ENCODE measurements at places on chromosomes 6 and 20.

- DNase-seq = no peak
Observed at GRCh38 chr6:56348578-56348977, 101.2 kb upstream of the COL21A1 start.

DNA sequence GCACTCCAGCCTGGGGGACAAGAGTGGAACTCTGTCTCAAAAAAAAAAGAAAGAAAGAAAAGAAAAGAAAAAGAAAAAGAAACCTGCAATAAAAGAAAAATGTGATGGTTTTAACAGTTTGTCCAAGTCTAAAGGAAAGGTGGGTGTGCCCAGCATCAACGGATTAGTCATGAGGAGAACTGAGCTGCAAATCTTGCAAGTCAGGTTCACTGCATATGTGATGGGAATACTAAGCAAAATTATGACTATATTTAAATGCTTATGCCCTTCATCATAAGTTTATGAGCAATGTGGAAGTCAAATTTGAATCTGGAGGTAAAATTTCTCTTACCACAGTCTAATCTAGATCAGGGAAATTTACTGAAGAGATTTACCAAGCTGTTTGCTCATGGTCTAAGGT, 13.1 kb upstream of the CDK19 start:
- DNase-seq = no peak

GRCh38 chr6:42043787-42044475, 6.4 kb upstream of the TAF8 start:
- DNase-seq = peak; percentile 88

GRCh38 chr6:71491844-71492243, 203.2 kb downstream of the OGFRL1 start:
- no peak for DNase-seq

GRCh38 chr6:7153789-7154188, 46.0 kb downstream of the RREB1 start:
- DNase-seq = no peak

GRCh38 chr20:48189181-48189580, 403.9 kb upstream of the SULF2 start:
- DNase-seq = no peak

DNA sequence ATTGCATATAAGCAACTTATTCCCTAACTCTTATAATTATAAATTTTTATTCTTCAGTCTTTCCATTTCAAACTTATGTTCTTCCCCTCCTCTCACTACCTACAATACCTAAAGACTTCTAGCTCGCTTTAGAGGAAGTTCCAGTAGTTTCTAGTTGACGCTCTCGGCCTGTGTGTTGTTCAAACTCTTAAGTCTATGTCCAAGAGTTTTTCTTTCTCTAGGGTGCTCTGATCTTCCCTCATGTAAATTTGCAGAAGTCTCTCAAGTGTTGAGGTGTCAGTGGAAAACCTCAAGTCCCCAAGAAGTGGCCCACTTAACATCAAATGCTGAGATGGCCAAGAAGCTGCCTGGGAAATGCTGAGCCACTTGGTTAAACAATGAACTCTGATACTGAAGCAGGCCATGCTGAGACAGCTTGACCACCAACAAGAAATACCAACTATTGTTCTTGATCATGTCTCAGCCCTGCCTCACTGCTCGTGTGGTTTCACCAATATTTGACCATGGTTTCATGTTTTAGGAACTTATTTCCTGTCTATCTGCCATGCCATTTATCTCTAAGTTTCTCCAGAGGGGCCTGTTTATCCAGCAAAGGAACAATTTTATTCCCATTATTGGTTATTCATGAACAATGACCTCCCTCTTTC, 100.9 kb upstream of the TCF21 start:
- no peak for DNase-seq

GRCh38 chr6:84361372-84362192, 134.1 kb upstream of the CEP162 start:
- no peak for DNase-seq

DNA sequence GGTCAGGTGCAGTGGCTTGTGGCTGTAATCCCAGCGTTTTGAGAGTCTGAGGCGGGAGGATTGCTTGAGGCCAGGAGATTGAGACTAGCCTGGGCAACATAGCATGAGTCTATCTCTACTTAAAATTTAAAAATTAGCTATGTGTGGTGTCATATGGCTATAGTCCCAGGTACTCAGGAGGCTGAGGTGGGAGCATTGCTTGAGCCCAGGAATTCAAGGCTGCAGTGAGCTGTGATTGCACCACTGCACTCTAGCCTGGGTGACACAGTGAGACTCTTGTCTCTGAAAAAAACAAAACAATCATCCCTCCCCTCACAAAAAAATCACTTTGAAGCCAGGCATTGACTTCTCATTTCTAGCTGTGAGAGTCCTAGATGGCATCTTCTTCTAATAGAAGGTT, 32.1 kb downstream of the AIG1 start:
- no peak for DNase-seq

DNA sequence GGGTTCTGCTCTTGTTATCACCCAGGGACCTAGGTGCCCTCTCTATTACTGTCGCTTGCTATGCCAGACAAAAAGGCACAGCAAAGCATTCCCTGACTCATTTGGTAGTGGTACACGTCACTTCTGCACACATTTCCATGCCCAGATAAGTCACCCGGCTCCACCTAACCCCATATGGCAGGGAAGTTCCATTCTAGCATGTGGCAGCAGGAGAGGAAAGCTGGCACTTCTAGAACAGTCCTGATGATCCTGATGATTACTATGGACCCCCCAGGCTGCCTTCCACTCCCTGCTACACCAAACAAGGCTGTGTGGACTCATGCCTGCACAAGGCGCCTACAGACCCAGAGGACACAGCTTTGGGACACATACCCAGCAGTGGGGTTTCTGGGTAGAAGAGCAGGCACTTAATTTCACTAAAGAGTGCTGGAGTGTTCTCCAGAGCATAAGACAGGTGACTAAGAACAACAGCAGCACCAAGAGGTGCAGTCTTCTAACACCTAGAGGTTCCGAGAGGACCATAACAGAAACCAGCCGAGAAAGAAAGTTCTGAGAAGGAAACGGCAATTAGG, 53.5 kb upstream of the NELFCD start:
- DNase-seq = no peak

DNA sequence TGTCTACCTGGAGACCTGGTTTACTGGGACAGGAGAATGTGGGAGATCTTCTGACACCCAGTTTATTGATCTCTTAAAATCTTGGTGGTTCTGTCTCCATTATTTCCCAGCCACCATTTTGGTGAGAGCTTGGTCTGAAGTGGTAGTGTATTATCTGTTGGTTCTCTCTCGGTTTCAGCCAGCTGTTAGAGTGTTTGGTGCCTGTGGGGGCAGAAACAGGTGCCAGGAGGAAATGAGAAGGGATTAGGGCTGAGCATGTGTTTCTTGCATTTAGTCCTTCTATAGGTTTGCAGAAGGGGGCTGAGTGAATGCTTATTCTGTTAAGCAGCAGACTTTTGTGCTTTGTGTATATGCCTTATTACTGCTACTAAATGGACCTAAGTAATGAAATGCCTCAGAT, 9.6 kb downstream of the JARID2 start:
- no peak for DNase-seq

- no peak for DNase-seq
Observed at GRCh38 chr6:56491606-56492328, 150.9 kb downstream of the DST start.

Data from T-helper 1 cell (primary cell).